ENCODE measurements at places on chromosomes 2 and 18.
A peak's percentile ranks its signal among the peaks of the same experiment; 100 is the strongest.

DNA sequence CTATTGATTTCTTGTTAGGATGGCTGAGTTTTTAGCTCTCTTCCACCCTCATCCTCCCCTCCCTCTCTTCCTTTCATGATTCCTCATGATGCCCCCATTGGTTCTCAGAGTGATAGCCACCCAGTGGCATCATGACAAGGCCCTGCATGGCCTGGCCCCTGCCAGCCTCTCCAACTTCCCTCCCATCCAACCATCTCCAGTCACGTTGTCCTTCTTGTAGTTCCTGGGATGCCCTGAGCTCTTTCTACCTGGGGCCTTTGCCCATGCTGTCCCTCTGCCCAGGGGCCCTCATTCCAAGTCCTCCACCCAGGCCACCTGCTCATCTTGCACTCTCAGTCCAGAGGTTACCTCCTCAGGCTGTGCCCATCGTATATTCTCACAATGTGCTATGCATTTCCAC lies 247.5 kb downstream of the TFCP2L1 start:
- no peak for DNase-seq

DNA sequence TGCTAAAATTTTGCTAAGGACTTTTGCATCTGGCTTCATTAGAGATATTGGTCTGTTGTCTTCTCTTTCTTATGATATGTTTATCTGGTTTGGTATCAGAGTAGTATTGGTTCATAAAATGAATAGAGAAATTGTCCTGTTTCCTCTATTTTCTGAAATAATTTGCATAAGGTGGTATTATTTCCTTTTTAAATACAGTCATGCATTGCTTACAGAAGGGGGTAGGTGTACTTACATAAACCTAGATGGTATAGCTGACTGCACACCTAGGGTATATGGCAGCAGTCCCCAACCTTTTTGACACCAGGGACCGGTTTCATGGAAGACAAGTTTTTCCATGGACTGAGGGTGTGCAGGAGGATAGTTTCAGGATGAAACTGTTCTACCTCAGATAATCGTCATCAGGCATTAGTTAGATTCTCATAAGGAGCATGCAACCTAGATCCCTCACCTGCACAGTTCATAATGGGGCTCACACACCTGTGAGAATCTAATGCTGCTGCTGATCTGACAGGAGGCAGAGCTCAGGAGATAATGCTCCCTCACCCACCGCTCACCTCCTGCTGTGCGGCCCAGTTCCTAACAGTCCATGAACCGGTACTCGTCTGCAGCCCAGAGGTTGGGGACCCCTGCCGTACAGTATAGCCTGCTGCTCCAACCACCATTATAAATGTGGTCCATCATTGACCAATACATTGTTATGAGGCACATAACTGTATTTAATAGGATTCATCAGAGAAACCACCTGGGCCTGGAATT lies 189.2 kb downstream of the FAM210A start:
- no peak for DNase-seq

DNA sequence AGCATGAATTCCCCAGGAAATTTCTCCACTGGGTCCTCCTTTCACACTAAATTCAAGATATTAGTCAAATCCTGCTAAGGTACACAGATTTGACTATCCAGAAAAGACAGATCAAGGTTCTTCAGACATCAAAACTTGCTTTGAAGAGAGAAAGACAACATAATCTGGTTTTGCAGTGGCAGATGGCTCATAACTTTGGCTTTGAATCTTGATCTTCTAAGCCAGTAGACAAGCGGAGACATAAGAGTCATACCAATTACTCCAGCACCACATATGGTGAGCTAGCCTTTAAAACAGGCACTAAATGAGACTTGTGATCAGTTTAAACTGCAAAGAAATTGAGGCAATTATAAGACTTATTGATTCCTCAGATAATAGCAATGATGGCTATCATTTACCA lies 29.3 kb downstream of the PDE11A start:
- no peak for DNase-seq

GRCh38 chr2:101400048-101400447 lies 12.7 kb upstream of the CREG2 start:
- no peak for DNase-seq

GRCh38 chr18:40179729-40180461 lies 1775.1 kb upstream of the PIK3C3 start:
- DNase-seq: no peak

GRCh38 chr2:163764566-163764965 lies 28.8 kb upstream of the FIGN start:
- no peak for DNase-seq

DNA sequence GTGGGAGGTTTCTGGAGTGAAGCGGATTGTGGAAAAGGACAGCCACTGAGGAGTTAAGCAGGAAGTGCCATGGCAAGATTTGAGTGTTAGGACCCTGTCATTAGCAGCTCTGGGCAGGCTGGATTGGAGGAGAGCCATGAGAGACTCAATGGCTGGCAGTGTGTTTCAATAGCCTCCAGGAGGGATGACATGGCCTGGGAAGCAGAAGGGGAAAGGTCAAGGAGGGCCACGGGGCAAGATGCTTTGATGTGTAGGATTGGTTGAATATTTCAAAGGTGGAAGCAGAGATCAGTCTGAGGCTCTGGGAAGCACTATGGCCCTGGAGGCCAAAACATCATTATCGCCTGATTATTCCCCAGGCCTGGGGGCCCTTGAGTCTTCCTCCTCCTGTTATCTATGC lies 229.0 kb upstream of the HS6ST1 start:
- DNase-seq: no peak

DNA sequence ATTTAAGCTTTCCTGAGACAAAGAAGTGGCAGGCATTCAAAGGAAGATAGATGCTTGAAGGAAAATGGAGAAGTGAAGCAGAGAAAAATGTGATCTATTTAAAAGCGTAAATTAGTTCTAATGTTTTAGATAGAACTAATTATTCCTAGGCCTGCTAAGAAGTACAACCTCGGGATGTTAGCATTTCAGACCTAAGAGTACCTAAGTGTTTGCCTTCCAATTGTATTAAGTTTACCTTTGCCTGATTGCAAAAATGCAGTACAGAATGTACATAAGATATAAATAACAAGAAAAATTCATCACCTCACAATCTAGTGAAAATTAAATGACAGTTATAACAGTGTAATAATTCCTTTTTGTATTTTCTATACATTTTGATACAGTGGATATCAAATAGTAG lies 71.1 kb upstream of the HNMT start:
- no peak for DNase-seq

GRCh38 chr2:76437564-76437963 lies 726.8 kb upstream of the GCFC2 start:
- DNase-seq: no peak

DNA sequence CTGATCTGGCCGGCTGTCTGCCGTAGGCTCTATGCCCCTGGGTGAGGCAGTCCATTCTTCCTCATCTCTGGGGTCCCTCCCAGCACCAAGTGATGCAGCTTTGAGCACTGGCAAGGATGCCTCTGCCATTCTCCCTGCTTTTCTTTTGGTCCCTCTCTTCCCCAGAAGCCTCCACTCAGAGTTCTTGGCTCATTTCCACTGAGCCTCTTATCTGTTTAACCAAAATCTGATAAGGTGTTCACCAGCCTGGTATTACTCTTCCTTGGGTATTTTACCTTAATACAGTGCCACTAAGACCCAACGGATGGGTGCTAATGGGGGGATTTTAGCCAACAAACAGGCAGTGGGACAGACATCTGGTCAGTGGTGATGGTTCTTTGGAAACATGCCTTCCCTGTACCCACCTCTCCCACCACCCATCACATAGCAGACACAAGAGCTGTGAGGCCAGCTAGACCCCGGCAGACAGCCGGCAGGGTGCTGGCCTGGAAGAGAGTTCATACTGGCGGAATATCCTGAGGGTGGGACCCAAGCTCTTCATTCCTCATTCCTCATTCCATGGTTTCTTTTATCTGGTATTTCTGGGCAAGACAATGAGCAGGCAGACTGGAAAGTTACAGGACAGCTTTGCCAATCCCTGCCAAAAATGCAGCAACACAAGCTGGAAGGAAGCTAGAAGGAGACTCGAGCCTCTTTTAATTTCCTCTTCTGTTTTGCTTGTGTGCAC lies 34.6 kb downstream of the ZBTB7C start:
- no peak for DNase-seq

- DNase-seq: no peak
Observed at GRCh38 chr2:74975016-74975415, 16.6 kb downstream of the POLE4 start.

GRCh38 chr2:99682275-99683060 lies 192.7 kb upstream of the REV1 start:
- DNase-seq: no peak

GRCh38 chr2:109419960-109420370 lies 193.8 kb downstream of the SEPTIN10 start:
- DNase-seq: no peak

GRCh38 chr18:77103991-77104531 lies 28.5 kb downstream of the MBP start:
- DNase-seq: no peak

DNA sequence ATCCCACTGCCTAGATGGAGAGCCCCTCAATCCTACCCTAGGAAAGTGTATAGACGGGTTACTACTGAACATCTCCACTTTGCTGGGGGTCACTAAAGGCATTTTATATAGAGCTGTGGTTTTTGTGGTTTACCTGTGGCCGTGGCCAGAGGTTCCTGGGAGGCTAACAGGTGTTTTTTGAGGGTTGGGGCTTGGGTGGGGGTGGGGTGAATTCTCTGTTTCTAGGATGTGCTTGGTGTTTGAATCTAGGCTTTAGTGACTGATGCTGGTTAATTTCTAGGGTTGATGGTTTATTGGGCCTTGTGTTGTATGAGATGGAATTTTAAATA lies 7.7 kb downstream of the HOXD8 start:
- no peak for DNase-seq

GRCh38 chr2:158701101-158701500 lies 94.0 kb upstream of the DAPL1 start:
- no peak for DNase-seq

DNA sequence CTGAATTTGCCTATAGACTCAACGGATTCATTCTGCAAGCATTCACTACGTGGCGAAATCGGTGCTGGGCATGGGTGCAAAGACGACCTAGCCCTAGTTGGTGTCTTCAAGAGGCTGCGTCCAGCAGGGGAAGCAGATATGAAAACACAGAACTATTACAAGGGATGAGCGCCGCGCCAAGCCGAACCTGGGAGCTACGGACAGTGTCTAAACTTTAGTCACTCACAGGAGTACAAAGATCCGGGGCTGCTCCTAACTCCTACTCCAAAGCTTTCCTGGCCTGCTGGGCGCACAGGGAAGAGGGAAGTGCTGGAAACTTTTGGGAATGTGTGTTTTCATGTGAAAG lies 732 bp upstream of the ANXA4 start:
- peak; percentile 43 for DNase-seq

DNA sequence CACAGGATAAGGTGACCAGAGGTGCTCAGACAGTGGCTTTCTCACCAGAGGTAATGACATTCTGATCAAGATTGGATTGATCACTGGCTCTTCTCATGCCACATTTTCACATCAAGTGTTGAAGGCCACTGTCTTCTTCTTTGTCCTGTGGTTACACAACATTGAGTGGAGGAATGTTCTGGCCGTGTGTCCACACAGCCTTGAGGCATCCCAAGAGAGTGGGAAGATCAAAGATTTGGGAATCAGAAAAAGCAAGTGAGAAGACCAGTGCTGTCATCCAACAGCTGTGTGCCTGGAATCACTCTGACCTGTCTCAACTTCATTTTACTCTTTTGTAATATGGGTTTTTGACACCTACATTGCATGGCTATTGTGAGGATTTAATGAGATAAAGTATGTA lies 67.4 kb downstream of the IL1R2 start:
- no peak for DNase-seq

GRCh38 chr2:16617282-16618266 lies 48.1 kb downstream of the CYRIA start:
- DNase-seq: no peak

GRCh38 chr2:148049284-148049683 lies 28.4 kb downstream of the MBD5 start:
- no peak for DNase-seq

GRCh38 chr18:32480581-32480980 lies 9.9 kb upstream of the GAREM1 start:
- DNase-seq: no peak

DNA sequence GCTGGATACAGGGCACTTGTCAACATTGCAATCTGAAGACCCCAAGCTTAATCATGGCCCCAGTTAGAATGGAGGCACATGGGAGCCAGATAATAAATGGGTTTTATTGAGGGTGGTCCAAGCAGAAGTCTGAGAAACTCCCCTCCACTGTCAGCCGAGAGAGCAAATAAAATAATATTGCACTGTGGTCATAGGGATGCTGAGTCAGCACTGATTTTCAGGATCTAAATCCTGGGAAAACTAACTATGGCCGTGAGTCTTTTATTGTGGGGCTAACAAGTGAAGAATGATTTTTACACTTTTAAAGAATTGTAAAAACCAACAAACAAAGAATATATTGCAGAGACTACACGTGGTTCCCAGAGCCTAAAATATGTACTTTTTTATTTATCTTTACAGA lies 31.1 kb upstream of the NETO1 start:
- DNase-seq: no peak

DNA sequence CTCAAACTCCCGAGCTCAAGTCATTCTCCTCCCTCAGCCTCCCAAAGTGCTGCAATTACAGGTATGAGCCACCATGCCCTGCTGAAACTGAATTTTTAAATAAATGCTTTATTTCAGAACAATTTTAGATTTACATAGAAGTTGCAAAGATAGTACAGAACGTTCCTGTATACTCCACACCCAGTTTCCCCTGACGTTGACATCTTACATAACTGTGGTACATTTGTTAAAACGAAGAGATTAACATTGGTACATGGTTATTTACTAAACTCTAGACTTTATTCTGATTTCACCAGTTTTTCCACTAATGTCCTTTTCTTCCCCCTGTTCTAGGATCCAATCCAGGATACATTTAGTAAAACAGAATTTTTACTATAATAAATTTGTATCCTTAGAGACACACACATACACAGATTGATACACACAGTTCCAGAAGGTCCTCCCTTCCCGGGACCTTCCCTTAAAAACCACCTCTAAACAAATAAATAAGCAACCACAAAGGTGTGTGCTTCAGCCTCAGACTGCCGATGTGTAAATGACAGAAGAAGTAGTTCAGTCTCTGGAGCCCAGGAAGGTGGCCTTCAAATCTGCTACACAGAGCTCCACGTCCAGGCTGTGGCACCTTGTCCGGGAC lies 6.9 kb downstream of the NEU2 start:
- DNase-seq: no peak

GRCh38 chr2:25381502-25381901 lies 39.8 kb upstream of the DNMT3A start:
- DNase-seq: no peak

DNA sequence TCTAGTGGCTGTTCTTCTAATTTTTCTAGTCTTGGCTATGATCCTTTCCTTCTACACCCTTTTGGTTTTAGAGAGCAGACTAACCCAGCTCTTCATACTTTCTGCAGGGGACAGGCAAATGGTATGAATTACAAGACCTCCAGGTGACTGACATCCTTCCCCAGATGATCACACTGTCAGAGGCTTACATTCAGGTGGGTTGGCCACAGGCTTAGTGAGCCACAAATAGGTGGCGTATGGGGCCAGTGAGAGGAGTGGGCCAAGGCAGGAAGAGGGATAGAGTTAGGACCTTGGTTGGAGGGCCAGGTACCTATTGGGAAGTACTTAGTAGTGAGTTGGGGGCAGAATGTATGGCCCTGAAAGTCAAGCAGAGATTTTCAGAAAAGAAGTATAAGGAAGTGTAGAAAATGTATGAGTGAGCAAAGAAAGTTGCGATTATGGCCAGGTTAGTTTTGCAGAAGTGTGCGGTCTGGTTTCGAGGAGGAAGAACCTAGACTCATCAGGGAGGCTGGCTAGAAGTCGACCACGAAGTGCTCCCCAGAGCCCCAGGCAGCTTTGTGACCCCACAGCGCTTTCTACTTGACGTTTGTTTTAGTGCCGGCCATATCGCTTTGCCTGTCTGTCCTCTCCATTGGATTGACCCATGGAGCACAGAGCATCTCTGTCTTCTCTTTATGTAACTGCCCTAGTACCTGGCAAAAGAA lies 20.0 kb downstream of the SFTPB start:
- no peak for DNase-seq
